Smooth muscle cell of the pulmonary artery (primary cell): ENCODE measurements at places on chromosomes 6 and 20. TPM values are rescaled to one million over a fixed set of nuclear protein-coding genes. Genes with fewer than 3 reads are reported as not detected.

BHLHE23 gene
- not detected in 2 replicates for total RNA-seq

IMPG1 gene
- not detected in 2 replicates for total RNA-seq

EMILIN3 gene
- total RNA-seq, result under 0.01 TPM in 1 of 2 replicates, not detected in the other

PXDC1 gene
- 44.0 and 61.8 TPM in 2 replicates for total RNA-seq

GNAS-AS1 gene
- total RNA-seq, result 0.72 and 1.2 TPM in 2 replicates

PSORS1C2 gene
- total RNA-seq, result not detected in 2 replicates

FAM184A gene
- total RNA-seq, result 0.33 and 0.59 TPM in 2 replicates

TREM2 gene
- total RNA-seq, result not detected in 2 replicates

DIDO1 gene
- 32.8 and 37.2 TPM in 2 replicates for total RNA-seq

GABRR2 gene
- total RNA-seq, result 0.33 TPM in 2 replicates

C6orf15 gene
- not detected in 2 replicates for total RNA-seq

LRRN4 gene
- 0.07 TPM in 1 of 2 replicates, not detected in the other for total RNA-seq

LPA gene
- not detected in 2 replicates for total RNA-seq

GSTA4 gene
- total RNA-seq, result 21.1 and 37.1 TPM in 2 replicates

CLPSL1 gene
- total RNA-seq, result not detected in 2 replicates

CLVS2 gene
- not detected in 2 replicates for total RNA-seq

COX4I2 gene
- total RNA-seq, result 0.13 TPM in 1 of 2 replicates, not detected in the other
